ENCODE measurements at places on chromosomes 2 and 18. TPM values are rescaled to one million over a fixed set of nuclear protein-coding genes. Genes with fewer than 3 reads are reported as not detected.
A peak's percentile ranks its signal among the peaks of the same experiment; 100 is the strongest.

TUBA3D gene
- total RNA-seq: not detected

SERPINB10 gene
- not detected for total RNA-seq

ZNF532 gene
- 30.0 TPM for total RNA-seq

ZSCAN30 gene
- 16.9 TPM for total RNA-seq

LBX2 gene
- total RNA-seq: 0.18 TPM

RGPD8 gene
- total RNA-seq: 4.1 TPM

LIMS3 gene
- total RNA-seq: 12.7 TPM

CSRNP3 gene
- 0.72 TPM for total RNA-seq

CLHC1 gene
- total RNA-seq: 4.7 TPM

FHOD3 gene
- 16.0 TPM for total RNA-seq

KCNJ3 gene
- not detected for total RNA-seq

PTPN18 gene
- total RNA-seq: 9.7 TPM

RGPD3 gene
- 0.18 TPM for total RNA-seq

DNA sequence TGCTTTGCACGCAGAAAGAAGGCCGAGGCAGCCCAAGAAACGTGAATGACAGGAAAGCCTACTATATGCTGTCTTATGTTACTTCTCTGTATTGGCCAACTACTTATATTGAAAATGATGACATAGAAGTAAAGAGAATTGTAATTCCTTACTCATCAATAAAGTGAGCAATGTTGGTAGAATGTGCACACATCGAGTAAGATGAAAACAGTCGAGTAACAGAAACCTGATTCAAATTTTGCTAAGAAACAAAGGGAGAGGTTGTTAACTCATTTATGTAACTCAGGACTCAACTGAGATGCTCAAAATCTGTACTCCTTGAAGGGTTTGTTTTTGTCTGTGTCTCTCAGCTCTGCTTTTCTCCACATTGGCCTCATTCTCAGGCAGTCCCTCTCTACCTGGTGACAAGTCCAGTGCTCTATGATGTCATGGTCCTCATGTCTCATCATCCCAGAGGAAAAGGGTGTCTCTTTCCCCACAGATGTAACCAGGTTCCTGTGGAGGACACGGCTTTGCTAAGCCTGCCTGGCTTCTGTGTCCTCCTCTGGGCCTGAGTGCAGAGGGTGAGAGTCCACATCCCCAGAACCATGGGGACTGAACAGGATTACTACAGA is 30.3 kb upstream of the CCDC93 start:
- no peak for DNase-seq

GRCh38 chr2:176691471-176691870 is 422.2 kb downstream of the MTX2 start:
- no peak for DNase-seq

- DNase-seq: no peak
Observed at GRCh38 chr2:122135021-122135937, 379.8 kb downstream of the TSN start.

GRCh38 chr2:21501376-21502027 is 377.7 kb downstream of the TDRD15 start:
- DNase-seq: no peak

GRCh38 chr18:63183952-63184770 is 135.4 kb downstream of the BCL2 start:
- DNase-seq: no peak

- no peak for DNase-seq
Observed at GRCh38 chr18:8948011-8948410, 154.5 kb upstream of the NDUFV2 start.

DNA sequence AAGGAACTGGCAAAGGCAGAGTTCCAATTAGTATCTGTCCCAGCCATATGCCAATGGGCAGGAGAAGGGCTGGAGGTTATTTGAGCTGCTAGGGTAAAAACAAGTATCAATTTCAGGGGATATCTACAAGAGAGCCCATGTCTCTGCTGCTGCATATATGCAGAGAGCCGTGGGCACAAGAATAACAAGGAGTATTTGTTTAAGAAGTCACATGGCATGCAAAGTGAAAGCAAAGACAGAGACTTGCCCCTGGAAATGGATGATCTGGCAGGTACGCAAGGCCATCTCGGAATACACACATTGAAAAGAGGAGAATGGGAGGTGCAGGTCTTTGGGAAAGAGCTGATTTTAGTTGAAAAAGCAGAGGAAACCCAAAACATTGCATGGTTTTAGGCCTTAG is 170.6 kb downstream of the EVA1A start:
- DNase-seq: no peak

- DNase-seq: no peak
Observed at GRCh38 chr2:27856956-27857355, 33.2 kb downstream of the RBKS start.

- DNase-seq: no peak
Observed at GRCh38 chr2:35462226-35462998, 893.2 kb upstream of the CRIM1 start.

GRCh38 chr2:96502891-96503636 is 2.1 kb downstream of the NEURL3 start:
- no peak for DNase-seq

- DNase-seq: no peak
Observed at GRCh38 chr2:217723981-217724380, 278.8 kb downstream of the TNS1 start.

GRCh38 chr2:19114754-19115231 is 243.6 kb downstream of the OSR1 start:
- DNase-seq: no peak

- no peak for DNase-seq
Observed at GRCh38 chr2:229087267-229087666, 183.8 kb downstream of the PID1 start.

GRCh38 chr18:26040051-26040656 is 50.3 kb downstream of the SS18 start:
- no peak for DNase-seq

- DNase-seq: peak; percentile 34
Observed at GRCh38 chr2:70901227-70902066, 34.3 kb upstream of the ATP6V1B1 start.

DNA sequence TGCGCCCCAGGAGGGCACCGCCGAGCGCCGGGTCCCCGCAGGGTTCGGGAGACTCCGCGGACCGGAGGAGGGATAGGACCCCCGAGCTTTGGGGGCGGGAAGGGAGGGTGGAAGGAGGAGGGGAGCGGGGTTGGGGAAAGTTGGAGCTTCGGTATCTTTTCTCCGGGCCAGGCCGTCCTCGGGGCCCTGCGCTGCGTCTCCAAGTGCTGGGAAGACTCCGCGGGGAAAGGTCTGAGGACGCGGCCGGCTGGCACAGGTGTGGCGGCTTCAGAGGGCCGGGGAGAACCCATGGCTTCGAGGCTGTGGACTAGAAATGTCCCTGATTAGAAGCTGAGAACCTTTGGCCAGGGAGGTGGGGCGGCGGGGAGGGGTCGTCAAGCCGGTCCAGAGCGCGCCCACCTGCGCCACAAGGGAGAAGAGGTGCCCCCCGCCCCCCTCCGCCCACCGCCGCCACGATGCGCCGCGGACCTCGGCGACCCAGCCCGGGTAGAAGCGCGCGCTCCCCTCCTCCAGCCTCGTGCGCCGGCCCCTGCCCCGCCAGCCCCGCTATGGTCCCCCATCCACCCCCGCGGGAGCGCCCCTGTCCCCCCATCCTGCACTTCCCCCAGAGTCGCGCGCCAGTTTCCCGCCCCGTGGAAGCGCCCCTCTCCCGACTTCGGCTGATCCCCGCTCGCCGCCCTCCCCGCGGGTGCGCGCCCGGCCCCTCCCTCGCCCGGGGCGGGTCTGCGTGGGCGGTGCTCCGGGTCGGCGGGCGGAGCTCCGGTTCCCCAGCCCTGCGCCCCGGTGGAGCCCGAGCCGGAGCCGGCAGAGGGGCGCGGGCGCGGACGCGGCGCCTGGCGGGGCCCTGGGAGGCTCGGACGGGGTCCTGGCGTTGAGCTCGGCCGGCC is at the start of gene SNTG2:
SNTG2 (plus strand) TSS at position 770 of the 887 bp plus-strand sequence. CDS start 148 bp downstream, outside the sequence.
- DNase-seq: no peak

GRCh38 chr2:144082777-144083176 is 437.1 kb downstream of the ZEB2 start:
- no peak for DNase-seq

- DNase-seq: no peak
Observed at GRCh38 chr2:176817061-176817565, 395.5 kb upstream of the HNRNPA3 start.

- DNase-seq: peak; percentile 84
Observed at GRCh38 chr2:46878886-46879285, 36.7 kb downstream of the MCFD2 start.
